Temporal lobe (tissue), 4 donors: ENCODE measurements at places on chromosomes 3 and 15. TPM values are rescaled to one million over a fixed set of nuclear protein-coding genes. Genes with fewer than 3 reads are reported as not detected.

The EFCC1 gene
- 0.25 TPM for total RNA-seq

The BCL2A1 gene
- 0.49 TPM for total RNA-seq

The EPHB1 gene
- total RNA-seq, result 29.0 TPM

The SLC12A1 gene
- 0.98 TPM for total RNA-seq
